ENCODE measurements at places on chromosomes 1 and 21. TPM values are rescaled to one million over a fixed set of nuclear protein-coding genes. Genes with fewer than 3 reads are reported as not detected.
A peak's percentile ranks its signal among the peaks of the same experiment; 100 is the strongest.

- no peaks in the 10 kb centered on the region for H3K36me3 ChIP-seq
- no peaks in the 10 kb centered on the region for H3K27me3 ChIP-seq
- H3K27ac ChIP-seq: no peak overlapping the region
- H3K4me3 ChIP-seq: no peak overlapping the region
- no peaks in the 10 kb centered on the region for H3K4me1 ChIP-seq
- no peak for DNase-seq
Observed at GRCh38 chr21:40457741-40458140, 389.2 kb downstream of the DSCAM start.

DNA sequence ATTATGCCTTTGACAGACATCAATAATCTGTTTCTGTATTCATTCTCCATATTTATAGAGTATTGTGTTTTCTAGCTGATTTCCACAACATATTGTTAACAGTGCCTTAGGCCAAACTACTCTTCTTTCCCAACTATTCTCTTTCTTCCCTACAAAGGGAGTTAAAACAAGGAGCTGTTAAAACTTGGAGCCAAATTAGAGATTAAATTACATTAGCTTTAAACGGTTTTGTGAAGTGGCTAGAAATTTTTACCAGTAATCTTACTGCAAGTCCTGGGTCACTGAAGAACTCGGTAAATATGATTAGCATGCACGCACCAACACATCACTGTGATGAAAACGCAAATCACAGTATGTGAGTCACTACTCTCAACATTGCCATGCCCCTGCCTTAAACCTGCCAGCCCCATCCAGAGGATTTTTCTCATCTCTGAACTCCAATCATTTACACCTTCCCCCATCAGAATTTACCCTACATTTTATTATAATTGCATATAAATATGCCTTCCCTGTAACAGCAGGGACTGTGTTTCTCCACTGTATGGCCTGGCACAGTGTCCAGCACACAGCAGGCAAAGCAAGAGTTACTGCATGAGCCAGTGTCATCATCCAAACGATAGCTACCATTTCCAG, 1.5 kb upstream of the PRDX6 start:
- H3K27me3 ChIP-seq: no peaks in the 10 kb centered on the region
- DNase-seq: peak; percentile 17
- peak overlapping the region; percentile 75 for H3K4me3 ChIP-seq

RNU1-4 gene
- polyA plus RNA-seq: not detected

DNA sequence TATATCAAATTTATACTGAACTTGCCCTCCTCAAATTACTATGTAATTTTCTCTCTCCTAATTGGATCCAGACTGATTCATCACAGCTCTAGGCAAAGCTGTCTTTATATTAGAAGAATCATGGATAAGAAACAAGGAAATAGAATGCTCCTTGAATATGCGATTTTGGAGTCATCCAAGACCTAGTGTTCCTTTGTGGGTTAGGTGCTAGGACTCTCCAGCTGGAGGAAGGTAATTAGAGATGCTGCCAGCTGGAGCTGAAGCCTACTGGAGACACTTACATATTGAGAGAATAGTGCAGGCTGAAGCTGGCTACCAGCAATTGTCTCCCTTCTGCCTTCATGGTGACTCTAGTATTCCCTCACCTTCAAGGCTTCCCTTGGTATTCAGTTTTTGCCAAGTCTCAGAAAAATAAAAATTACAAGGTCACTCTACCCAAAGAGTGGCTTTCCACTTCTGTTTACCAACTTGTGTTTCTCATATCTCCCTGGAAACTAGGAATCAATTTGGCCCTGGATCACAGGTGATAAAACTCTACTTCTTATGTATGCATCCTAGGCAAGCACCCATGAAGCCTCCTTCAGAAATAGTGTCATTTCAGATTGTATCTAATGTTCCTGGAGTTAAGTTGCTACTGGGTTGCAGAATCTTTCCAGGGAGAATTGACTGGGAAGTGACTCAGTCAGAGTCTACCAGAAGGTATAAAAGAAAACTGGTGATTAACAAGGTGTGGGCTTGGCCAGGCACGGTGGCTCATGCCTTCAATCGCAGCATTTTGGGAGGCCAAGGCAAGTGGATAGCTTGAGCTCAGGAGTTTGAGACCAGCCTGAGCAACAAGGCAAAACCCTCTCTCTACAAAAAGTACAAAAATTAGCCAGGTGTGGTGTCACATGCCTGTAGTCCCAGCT, 24.4 kb upstream of the DOCK7 start:
- H3K27ac ChIP-seq: no peak overlapping the region
- DNase-seq: no peak
- H3K36me3 ChIP-seq: no peaks in the 10 kb centered on the region
- no peak overlapping the region for H3K4me3 ChIP-seq

- H3K4me3 ChIP-seq: no peak overlapping the region
- no peaks in the 10 kb centered on the region for H3K36me3 ChIP-seq
- no peak overlapping the region for H3K27ac ChIP-seq
- no peaks in the 10 kb centered on the region for H3K27me3 ChIP-seq
Observed at GRCh38 chr1:24965571-24965930, 35.5 kb upstream of the RUNX3 start.

DNA sequence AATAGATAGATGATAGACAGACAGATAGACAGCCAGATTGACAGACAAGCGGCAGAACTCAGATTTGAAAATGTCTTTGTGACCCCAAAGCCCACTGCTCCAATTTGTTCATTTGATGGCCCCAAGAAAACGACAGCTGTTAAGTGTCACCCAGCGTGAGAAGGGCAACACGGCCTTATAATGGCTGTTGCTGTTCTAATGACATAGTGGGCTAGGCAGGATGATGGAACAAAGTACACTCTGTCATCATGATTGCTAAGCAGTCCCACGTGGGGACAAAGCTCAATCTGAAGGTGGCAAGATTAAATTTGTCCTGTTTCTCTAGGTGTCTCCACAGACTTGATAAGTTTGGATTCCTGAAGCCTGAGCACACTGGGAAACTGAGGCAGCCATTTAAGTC, 112.9 kb downstream of the DAB1 start:
- peaks cover 2% of the 10 kb centered on the region for H3K4me1 ChIP-seq
- no peak overlapping the region for H3K4me3 ChIP-seq
- H3K27me3 ChIP-seq: no peaks in the 10 kb centered on the region
- no peaks in the 10 kb centered on the region for H3K36me3 ChIP-seq
- no peak for DNase-seq
